H1 (cell line): ENCODE measurements at places on chromosomes 4 and X. TPM values are rescaled to one million over a fixed set of nuclear protein-coding genes. Genes with fewer than 3 reads are reported as not detected.

- no peaks in the 10 kb centered on the region for H3K27me3 ChIP-seq
- H3K36me3 ChIP-seq = no peaks in the 10 kb centered on the region
- no peak overlapping the region for H3K27ac ChIP-seq
- H3K4me1 ChIP-seq = no peaks in the 10 kb centered on the region
- DNase-seq = no peak
These were observed 48.1 kb downstream of the FNIP2 start for GRCh38 chr4:158816955-158817354.

DNA sequence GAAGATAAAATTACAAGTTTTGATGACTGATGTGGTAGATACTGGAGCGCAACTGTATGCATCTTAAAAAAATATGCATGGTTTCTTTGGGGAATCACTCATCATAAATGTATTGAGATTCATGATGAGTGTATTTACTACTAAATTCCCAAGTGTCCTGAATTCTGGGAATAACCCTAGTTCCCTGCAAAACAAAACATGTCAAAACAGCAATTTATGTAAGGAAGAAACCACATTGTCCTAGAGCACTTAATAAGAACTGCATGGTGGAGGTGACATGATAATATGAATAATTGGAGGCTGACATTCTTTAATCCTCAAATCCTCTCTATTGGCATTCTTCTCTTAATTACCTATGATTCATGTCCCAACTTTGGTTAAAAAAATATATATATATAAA is 1804.7 kb downstream of the STIM2 start:
- no peak overlapping the region for H3K27ac ChIP-seq
- H3K4me1 ChIP-seq = no peaks in the 10 kb centered on the region
- H3K36me3 ChIP-seq = no peaks in the 10 kb centered on the region
- H3K4me3 ChIP-seq = no peak overlapping the region

GRCh38 chr4:7139167-7139982 is 53.0 kb upstream of the SORCS2 start:
- no peaks in the 10 kb centered on the region for H3K36me3 ChIP-seq
- DNase-seq = no peak
- no peaks in the 10 kb centered on the region; the same call in 1 of the 2 replicates for H3K4me1 ChIP-seq
- no peak overlapping the region for H3K4me3 ChIP-seq
- no peak overlapping the region for H3K27ac ChIP-seq

DNA sequence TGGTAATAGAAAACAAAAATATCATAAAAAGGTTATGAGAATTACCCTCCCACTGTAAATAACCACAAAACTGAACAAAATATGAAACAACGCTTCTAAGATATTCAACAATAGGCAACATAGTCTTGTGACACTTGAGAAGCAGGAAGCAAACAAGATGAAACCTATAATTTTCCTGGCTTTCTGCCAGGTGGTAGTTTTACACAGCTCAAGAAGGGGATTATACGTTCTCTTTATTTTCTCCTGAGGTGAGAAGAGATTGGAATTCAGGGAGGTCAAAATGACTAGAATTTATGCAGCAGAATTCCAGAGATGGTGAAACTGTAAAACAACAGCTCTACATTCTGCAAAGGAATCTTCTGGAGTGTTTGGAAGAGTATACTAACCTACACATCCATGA is 186.0 kb downstream of the HHIP start:
- no peaks in the 10 kb centered on the region for H3K36me3 ChIP-seq
- H3K27ac ChIP-seq = no peak overlapping the region
- no peaks in the 10 kb centered on the region for H3K27me3 ChIP-seq
- no peak overlapping the region for H3K4me3 ChIP-seq
- H3K4me1 ChIP-seq = no peaks in the 10 kb centered on the region
- no peak for DNase-seq

MAOA gene
- 6.1 and 8.2 TPM in 2 replicates for total RNA-seq
